Coronary artery (tissue), 2 donors: ENCODE measurements at places on chromosomes 7 and 10.

DNA sequence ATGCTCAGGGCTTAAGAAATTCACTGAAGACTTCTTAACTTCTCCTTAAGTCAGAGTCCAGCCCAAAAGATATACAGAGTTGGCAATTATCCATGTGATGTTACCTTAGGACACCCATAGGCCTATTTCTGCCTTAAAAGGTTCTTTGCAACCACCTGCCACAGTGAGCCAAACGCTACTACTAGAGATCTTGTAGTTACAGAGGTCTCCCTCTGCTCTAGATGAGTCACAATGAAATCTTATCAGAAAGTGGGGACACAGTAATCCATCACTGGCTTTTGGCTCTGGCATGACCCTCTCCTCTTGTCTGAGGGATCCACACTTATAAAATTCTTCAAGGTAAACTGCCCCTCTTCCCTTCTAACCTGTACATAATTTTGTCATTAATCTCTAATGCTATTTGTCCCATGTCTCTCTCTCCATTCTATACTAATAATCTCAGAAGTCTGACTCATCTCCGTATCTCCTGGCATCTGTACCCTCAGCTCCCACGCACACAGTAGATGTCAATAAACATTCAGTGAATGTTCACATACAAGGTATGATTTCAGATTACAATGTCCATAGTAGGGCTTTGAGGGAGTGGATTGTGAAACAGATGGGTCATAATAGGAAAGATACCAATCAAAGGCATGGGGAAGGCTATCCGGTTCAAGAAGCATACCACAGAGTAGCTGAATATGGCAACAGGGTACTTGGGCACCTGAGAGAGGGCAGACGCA, 112.1 kb downstream of the SGMS1 start:
- DNase-seq = no peak

DNA sequence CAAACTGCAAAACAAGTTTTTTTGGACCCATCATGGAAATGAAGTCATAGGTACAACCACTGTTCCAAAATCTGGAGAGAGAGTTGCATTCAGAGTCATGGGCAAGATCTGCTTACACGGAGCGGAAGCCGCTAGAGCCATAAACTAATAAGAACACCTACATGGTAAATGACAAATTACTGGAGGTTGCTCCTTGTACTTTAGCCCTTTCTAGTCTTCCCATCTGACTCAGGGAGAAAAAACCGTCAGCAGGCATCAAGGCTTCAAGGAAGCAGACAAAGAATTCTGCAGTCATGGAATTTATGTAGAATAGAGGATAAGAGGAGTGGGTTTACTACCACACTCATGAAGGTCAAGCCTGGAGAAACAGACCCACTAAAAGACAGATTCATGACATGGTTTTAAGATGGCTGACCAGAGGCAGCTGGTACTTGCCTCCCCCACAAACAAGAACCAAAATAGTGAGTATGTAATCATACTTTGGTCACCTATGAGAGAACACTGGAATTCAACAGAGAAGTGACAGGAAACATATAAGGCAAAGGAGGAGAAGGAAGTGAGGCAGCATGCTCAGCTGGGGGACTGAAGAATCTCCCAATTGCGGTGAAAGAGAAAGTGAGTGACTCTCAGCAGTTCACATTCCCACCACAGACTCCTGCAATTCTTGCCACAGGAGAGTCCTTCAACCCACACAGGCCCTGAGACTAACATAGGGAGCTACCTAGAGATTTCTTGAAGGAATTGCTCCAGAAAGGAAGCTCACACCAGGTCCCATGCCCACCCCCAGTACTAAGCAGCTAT, 42.4 kb upstream of the ASAH2 start:
- DNase-seq = no peak

DNA sequence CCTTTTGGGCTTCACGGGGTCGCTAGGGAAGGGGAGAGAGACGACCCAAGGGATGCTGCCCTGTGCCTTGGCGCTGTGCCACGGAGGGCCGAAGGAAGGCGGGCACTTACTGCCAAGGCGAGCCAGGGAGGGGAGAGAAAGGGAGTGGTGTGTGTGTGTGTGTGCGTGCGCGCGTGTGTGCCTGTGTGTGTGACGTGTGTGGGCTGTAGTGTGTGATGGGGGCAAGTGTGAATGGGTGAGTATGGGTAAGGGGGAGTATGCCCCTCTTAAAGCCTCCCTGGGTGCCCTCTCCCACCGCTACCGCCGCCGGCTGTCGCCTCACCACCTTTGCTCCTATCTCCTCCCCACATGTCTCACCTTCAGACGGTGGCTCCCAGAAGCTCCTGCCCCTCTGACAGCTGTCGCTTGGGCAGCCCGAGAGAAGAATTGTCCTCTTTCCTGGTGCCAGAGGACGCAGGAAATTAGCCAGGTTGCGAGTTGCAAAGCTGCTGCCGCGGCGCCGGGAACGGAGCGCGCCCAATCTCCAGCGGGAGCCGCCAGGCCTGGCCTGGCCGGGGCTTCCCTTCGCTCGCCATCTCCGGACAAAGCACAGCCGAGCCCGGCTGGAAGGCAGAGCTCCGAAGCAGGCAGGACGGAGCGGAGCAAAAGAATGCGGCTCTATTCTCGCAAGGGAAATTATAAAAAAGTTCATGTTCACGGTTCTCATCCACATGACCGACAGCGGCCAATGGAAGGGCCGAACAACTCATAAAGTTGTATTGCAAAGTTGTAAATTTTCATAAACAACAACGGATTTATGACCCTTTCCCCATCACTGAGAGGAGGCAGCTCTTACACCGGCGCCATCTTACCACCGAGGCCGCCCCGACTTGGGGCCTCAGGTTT, at the start of gene HOXA3:
Gene HOXA3, minus strand, starts transcription at position 653 of the 885 bp plus-strand sequence. CDS start 41,943 bp downstream, outside the sequence.
- peak; percentile 59 for DNase-seq

DNA sequence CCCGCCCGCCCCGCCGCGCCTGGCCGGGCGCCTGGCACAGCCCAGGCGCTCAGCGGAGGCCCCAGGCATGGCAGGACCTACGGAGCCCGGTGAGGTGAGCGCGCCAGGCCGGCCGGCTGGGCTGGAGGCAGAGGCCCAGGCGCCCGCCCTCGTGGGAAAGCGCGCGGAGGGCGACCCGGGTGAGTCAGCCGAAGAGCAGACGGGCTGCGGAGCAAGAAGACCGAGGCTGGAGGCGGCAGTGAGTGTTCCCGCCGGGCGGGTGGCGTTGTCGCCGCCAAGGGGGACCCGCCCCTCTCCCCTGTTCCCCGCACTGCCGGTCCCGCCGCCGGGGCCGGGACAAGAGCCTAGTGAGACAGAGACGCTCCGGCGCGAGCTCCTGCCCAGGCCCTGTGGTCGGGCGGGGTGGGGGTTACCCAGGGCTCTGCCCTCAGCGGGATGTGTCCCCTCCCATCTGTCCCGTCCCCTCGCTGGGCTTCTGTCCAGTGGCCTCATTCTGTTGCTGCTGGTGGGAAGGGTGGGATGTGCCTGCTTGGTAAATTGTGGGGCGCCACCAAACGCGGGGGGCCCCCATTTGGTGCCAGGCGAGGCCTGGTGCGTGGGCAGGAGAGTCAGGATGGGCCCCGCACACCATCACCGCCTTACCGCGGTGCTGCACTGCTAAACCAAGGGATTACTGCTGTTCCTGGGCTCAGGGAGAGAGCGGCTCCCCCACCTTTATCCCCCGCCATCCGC, 17.0 kb upstream of the NODAL start:
- DNase-seq = peak; percentile 93

- DNase-seq = no peak
Measured at GRCh38 chr7:50142425-50143017, 49.5 kb upstream of the ZPBP start.

DNA sequence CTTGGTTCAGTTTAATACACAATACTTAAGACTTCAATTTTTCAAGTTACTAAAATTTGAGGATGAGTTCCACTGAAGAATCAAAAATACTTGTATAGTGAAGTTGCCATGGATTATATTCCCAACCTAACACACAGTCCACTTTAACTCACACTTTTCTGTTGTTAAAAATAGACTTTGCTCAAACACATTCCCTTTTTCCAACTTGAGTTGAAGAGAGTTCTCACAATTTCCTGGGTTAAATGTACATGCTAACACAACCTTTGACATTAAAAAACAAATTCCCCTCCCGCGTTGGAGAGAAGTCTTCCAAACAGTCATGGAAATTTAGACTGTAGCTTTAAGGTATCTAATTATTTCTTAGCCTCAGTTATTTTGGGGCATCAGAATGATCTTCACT, 27.1 kb downstream of the SKIDA1 start:
- DNase-seq = no peak

DNA sequence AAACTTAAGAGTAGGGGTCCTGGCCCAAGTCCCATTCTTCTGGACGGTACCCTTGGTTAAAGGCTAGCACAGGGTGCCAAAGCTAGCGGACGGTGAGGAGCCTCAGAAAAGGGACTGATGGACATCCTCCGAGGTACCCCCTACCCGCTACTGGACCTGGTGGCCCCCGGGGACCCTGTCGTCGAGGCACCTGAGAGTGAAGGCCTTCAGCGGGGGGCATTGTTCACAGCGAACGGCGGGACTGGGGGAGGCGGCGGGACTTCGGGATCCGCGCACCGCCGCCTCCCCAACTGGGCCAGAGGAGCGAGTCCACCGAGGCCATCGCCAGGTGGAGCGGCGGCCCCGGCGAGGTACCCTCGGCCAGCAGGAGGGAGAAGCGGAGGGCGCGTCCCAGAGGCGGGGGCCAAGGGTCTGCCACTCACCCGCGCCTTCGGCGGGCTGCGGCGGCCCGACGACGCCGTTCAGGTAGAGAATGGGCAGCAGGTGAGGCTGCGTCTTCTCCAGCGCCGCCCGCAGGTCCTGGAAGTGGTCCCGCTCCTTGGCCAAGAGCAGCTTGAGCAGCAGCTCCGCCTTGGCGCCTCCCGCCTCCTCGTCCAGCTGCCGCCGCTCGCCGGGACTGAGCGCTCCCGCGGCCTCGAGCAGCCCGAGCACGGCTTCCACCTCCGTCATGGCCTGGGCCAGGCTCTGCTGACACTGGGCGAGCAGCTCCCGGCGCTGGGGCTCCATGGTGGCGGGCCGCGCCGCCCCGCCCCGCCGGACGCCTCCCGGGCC, 575 bp downstream of the DLG5 start:
- peak; percentile 81 for DNase-seq

DNA sequence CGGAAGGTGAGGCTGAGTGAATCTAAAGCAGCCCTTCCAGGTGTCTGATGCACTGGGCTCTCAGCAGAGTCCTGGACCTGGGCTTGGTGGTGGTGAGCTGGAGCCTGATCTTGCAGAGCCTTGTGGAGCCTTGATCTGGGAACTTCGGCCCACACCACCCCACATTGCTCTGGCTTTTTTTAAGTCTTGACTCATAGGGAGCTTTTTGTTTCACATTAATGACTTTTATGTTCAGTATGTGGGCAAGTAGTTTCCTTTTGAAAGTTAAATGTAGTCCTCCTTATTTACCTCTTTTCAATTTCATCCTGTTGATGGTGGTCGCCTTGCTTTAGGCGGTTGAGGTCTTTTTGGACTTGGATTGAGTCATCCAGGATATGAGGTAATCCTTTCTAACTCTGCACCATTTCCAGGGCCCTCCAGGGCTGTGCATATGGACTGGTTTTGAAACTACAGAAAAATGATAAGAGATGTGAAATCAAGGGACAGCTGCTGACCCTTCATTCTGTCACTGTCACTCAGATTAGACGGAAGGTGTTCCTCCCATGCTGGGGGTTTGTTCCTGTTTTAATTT, 2.9 kb upstream of the NRAP start:
- DNase-seq = no peak

DNA sequence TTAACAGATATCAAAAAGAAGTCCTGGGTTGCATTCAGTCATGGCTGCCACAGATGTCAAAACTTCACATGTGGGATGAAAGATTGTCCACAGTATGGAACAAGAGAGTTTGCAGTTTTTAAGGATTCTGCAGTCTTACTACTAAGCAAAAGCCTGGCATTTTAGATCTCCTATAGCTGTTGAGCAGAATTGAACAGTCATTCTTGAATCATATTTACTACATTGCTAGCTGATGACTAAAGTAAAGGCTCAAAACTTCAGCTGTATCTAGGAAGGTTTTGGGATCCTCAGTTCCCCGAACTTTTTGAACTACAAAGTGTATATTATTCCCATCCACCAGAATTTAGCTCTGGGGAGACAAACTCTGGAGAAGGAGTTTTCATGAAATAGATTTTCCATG, 31.0 kb downstream of the BET1 start:
- no peak for DNase-seq

DNA sequence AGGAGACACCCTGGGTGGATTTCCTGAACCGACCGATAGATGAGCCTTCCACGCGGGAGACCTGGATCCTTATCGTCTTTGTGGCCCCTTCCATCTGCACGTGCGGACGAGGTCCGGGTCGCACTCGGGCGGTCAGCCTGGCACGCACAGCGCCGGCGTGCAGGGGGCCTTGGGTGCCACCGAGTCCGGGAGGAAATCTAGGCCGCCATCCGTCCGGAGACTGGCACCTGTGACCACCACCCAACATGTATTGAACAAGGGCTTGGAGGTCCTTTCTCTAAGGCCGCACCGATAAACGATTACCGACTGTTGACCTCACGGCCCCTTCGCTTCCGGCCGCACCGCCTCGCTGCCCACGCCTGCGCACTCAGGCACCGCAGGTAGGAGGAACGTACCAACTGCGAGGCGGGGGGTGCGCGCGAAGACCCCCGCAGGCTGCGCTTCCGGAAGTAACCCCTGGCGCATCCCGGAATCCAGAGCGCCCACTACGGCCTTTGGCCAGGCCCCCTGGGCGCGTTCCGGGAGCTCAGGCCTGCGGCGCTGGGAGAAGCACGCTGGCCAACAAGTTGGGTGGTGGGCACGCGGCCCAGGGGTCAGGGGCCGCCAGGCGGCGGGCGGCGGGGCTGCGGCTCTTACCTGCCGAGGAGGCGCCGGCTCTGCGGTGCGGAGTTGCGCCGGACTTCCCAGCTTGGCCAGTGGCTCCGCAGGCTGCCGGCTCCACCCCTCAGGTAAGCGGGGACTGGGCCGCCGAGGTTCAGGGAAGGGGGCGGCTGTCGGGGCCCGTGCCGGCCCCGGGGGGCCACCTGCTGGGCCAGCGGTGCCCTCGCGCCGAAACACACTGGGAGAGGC, at the start of the genes ACTR3C and LRRC61:
Gene ACTR3C, minus strand, starts transcription at position 713 of the 849 bp plus-strand sequence. CDS start 28,249 bp downstream, outside the sequence.
Gene LRRC61, plus strand, starts transcription at position 523 of the 849 bp plus-strand sequence. CDS start 13,507 bp downstream, outside the sequence.
- peak; percentile 67 for DNase-seq

GRCh38 chr7:129502708-129503685, 666 bp downstream of the SMKR1 start:
- no peak for DNase-seq

- no peak for DNase-seq
Measured at GRCh38 chr10:124286621-124287020, 132.1 kb downstream of the OAT start.

DNA sequence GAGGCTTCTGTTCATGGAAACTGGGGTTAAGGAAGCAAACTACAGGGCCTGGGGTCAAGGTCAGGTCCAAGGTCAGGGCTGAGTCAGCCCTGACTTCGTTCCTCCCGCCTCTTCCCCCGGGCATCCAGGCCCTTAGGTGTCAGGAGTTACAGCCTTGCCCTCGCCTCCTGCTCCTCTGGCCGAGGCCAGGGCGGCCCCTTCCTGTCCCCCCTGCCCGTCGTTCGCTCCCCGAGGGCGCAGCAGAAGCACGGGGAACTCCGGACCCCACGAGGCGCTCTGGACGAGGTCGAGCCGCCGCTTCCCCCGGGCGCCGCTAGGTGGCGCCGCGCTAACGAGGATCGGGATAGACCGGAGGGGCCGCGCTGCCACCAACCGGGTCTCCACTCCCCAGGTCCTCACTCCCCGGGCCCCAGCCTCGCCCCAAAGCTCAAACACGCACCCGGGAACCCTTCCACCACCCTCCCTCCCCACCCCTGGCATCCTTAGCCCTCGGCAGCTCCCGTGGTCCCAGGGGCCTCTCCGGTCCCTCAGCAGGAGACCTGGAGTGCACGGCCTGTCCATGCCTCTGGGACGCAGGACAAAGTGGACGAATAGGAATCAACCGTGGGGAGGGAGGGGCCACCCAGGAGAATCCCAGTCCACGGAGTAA, 59.2 kb upstream of the MYL10 start:
- peak; percentile 82 for DNase-seq
